AG08396 (cell line): ENCODE measurements at places on chromosomes 1 and 21.

GRCh38 chr1:245428681-245429080, 273.9 kb downstream of the KIF26B start:
- DNase-seq: no peak

DNA sequence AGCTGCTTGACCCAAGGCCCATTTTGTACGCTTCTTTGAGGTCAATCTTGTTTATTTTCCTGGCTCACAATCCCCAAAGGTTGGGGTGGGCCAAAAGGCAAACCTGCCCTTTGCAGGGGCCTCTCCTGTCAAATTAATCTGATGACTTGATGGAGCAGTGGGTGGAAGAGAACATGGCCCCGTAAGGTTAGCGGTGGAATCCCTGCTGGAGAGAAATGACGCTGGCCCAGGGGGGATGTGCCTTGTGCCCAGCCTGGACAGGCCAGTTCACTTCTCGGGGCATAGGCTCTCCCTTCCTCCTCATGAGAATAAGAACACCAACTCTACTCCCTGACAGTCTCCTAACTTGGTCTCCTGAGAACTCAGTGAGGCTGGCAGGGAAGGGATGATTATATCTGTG, 40.5 kb downstream of the C1orf198 start:
- no peak for DNase-seq

DNA sequence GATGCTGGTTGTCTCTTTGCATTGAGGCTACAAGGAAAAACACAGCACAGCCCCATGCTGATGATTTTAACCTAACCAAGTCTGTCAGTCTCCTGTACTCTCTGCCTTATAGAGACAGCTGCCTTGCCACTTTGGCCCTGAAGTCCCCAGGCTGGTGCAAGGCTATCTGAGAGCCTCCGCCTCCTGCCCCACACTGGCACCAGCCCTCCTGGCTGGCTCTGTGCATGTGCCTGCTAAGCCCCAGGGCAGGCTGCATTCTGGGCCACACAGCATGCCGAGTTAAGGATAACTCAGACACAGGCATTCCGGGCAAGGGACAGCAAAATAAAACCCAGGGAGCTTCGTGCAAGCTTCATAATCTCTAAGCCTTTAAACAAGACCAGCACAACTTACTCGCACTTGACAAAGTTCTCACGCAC, 910 bp downstream of the RUNX1 start:
- DNase-seq: no peak

- no peak for DNase-seq
These were observed 79.9 kb downstream of the OLFML2B start for GRCh38 chr1:161943737-161944136.

DNA sequence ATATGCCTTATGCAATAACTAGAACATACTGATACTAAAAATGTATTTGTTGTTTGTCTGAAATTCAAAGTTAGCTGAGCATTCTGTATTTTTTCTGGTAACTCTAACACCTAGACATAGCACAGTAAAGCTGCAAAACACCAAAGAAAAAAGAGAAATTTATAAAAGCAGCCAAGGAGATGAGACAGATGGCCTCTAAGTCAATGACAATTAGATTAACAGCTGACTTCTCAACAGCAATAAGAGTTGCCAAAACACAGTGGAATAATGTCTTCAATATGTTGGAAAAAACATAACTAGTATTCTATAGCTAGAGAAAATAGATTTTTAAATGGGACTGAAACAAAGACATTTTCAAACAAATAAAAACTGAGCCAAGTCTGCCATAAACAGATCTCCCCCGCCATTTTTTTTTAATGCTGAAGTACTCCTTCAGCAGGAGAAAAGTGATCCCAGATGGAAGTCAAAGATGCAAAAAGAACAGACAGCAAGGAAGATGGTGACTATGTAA, 81.3 kb downstream of the SYF2 start:
- DNase-seq: no peak

- no peak for DNase-seq
These were observed 77.5 kb downstream of the CD34 start for GRCh38 chr1:207833381-207833780.

DNA sequence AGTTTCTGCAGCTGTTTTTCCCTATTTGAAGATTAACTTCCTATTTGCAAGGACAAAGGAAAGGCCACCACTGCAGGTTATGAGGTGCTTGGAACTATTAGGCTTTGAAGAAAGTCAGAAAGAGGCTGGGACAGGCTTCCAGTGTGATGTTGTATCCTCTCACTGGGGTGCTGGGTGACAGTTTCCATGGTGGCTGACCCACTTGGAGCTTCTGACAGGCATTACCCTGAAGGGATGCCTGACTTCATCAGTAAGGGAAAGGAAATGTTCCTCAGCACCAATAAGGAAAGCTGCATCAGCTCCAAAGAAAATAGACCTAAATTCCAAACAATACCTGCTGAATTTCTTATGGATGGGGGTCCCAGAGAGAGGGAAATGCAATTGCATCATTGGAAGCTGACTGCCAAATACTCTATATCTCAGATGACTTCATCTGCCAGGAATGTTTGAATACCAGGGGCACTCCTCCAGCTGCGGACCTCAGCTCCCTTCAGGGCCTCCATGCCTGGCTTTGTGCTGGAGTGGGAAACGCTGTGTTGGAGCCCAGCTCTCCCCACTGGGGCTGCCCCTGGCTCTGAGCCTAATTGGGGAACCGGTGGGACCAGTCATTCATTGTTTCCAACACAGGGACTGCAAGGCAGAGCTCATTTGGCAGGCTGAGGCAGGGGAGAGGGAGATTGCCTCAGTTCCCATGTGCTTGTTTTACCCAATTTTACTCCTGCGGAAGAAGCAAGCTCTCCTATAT, 76.6 kb downstream of the RGL1 start:
- DNase-seq: peak; percentile 66

DNA sequence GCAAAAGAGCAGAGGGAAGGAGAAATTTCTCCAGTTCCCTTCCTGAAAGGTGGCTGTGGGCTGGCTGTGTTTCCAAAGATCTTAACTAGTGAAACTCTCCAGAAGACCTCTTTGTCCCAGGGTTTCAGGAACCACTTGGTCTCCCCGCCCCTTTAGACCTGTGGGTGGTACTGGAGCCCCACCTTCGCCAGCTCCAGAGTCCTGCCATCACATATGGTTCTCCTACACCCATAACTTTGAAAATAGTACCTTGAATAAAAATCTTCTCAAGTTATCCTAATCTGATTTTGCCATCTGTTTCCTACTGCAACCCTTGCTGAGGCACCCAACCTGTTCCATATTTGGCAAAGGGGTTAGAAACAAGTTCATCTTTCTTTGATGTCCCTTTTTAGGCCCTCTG, 303.9 kb downstream of the SEC16B start:
- DNase-seq: no peak

DNA sequence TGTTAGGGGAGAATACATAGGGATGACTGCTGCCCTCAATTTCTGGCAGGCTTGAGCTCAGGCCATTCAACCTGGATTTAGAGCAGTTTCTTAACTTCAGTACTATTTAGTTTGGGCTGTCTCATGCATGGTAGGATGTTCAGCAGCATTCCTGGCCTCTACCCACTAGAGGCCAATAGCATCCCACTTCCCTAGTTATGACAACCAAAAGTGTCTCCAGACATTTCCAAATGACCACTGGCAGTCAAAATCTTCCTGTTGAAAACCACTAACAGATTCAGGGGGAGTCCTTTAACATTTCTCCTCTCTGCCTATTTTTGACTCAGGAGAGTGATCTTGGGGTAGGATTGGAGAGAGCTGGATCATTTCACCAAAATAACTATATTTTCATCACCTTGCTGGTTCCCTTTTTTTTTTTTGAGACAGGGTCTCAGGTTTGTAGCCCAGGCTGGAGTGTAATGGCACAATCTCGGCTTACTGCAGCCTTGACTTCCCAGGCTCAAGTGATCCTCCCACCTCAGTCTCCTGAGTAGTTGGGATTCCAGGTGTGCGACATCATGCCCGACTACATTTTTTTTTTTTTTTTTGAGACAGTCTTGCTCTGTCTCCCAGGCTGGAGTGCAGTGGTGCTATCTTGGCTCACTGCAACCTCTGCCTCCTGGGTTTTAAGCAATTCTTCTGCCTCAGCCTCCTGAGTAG, 8.7 kb downstream of the GNAT2 start:
- no peak for DNase-seq

DNA sequence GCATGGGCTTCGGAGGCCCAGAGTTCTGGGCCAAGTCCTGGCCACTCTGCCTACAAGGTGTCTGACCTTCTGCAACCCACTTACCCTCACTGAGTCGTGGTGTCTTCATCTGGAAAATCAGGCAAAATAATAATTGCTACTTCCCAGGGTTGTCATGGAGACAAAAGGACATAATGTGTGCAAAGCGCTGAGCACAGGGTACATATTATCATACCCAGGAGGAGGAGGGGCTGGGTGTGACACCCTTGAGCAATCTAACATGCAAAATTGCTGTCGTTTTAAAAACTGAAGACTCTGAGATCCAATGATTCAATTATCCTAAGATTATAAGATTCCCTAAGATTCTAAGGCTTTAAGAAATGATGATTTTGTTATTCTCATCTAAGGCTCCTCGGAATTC, 459.5 kb downstream of the PTPRU start:
- DNase-seq: no peak

DNA sequence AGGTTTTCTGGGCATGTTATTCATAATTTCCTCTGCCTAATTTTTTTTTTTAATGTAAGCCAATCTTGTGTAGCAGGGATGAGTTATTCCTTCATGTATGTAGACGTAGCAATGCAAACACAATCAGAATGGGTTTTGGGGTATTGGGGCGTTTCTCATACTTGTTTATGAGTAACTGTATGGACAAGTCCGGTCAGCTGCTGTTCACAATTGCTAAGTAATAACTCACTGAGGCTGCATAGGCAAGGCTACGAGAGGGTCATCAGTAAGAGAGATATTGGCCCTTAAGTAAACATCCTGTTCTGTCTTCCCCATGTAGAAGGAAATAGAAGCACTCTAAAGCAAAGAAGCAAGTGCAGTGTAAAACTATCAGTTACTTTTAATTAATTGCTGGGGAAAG, 9.5 kb upstream of the TARS2 start:
- DNase-seq: peak; percentile 29

DNA sequence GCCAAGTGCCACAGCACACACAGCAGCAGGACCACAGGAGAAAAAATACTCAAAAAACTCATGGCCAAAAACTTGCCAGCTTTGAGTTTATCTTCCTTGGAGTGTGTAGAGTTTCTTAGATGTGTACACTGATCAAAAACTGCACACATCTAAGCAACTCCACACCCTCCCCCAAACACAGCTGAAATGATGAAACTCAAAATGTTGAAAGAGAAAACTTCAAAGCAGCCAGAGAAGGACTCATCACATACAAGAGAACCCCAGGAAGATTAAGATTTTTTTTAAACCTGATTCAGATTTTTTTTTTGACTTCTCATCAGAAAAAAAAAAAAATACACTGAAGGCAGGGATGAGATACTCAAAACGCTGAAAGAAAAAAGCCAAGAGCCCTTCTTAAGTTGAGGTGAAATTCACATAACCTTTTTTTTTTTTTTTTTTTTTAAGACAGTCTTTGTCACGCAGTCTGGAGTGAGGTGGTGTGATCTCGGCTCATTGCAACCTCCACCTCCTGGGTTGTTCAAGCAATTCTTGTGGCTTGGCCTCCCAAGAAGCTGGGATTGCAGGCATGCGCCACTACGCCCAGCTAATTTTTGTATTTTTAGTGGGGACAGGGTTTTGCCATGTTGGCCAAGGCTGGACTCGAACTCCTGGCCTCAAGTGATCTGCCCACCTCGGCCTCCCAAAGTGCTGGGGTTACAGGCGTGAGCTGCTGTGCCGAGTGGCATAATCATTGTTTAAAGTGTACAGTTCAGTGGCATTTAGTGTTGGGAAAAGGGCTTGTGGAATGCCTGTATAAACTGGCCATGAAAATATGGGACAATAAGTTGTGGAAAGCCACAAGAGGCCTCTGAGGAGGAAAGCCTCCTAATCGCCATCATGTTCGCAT, 20.9 kb upstream of the PDXK start:
- no peak for DNase-seq

DNA sequence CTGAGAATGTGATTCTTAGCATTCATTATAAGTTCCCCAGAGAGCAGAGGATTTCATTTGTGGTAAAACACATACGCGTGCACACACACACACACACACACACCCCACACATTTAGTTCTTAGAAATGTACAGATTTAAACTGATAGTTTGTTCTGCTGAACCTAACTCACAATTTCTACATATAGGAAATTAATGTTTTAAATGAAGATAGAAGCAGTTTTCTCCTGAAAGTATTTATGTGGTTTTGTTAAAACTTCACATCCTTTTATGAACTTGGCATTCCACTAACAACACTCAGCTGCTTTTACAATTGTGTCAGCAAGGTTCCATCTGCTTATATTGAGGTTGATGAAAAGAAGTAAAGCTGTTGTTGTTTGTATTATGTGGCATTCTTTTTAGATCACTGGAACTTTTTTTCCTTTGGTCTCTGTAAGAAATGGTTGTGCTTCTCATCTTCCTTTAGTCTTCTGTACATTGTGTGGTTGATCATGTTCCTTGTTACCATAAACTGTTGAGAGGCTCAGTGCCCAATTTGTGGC, 41.6 kb downstream of the AK4 start:
- no peak for DNase-seq

GRCh38 chr21:36692835-36693488, 6.0 kb upstream of the SIM2 start:
- DNase-seq: no peak

DNA sequence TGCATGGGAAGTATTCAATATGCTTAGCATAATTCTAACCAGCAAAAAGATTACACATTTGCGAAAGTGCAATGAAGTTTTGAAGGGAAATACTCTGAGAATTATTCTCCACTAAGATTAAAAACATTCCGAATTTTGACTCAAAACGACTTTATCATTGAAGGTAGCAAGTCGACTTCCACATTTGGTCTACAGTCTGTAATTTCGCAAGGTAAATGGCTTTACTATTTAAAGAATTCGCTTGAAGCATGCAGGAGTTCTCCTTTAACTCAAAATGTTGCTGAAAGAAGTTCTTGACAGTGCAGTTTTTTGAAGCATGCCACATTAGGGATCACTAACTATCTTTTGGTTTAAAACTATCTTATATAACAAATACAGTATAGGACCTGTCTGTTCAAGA, 161.0 kb upstream of the HP1BP3 start:
- no peak for DNase-seq

DNA sequence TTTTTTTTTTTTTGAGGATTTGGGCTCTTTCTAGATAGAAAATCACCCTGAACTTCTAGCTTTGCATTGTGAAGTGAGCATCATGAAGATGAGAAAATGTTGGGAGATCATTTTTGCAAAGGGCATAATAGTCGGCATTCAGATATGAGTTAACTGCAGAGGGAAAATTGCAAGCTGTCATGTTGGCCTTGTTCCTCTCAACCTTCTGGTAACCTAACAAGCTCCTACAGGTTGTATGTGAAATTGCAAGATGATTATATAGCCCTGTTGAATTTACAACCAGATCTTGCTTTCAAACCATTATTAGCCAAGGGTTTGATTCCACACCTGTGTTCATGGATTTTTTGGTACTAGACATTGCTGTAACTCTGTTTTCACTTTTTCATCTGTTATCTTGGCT, 2.2 kb downstream of the ELOA start:
- DNase-seq: peak; percentile 68
